ENCODE measurements at places on chromosomes 3 and 15. TPM values are rescaled to one million over a fixed set of nuclear protein-coding genes. Genes with fewer than 3 reads are reported as not detected.
A peak's percentile ranks its signal among the peaks of the same experiment; 100 is the strongest.

CISH gene
- 2.7 TPM for total RNA-seq

DNA sequence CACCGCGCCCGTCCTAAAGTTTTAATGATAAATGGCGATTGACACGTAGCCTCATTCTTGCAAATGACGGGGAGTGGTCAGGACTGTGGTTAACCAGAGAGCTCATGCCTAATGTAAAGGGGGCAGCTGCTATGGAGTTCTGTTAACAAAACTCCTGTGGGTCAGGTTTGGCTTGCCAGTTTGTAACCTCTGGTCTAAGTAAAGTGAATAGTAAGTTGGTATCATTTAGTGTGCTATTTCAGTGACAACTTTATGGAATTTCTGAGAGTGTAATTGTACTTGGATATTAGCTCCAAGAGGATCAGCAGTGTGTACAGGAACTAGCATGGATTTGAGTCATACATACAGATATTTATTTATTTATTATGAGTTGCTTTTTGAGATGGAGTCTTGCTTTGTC is 87.9 kb downstream of the RGMA start:
- DNase-seq = no peak

LMAN1L gene
- not detected for total RNA-seq

DNA sequence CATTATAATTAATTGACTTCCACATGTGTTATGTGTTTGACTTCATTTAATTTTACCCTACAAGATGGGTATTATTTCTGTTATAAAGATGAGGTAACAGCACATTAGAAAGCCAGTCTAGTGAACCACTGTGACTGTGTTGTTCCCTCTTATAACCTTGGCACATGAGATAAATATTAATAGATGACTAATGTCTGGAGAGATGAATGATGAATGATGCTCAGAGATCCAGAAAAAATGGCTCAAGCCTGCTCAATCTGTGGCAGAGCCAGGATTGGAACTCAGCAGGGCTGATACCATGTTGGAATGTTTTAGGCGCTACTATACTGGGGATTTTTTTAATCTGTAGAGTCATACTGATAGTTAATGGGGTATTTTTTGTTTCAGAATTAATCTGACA is 118.8 kb upstream of the PTX3 start:
- DNase-seq = no peak

- no peak for DNase-seq
These were observed 370.7 kb upstream of the RARB start for GRCh38 chr3:25057379-25057778.

- DNase-seq = no peak
These were observed 408.5 kb upstream of the AGTR1 start for GRCh38 chr3:148289159-148289558.

DNA sequence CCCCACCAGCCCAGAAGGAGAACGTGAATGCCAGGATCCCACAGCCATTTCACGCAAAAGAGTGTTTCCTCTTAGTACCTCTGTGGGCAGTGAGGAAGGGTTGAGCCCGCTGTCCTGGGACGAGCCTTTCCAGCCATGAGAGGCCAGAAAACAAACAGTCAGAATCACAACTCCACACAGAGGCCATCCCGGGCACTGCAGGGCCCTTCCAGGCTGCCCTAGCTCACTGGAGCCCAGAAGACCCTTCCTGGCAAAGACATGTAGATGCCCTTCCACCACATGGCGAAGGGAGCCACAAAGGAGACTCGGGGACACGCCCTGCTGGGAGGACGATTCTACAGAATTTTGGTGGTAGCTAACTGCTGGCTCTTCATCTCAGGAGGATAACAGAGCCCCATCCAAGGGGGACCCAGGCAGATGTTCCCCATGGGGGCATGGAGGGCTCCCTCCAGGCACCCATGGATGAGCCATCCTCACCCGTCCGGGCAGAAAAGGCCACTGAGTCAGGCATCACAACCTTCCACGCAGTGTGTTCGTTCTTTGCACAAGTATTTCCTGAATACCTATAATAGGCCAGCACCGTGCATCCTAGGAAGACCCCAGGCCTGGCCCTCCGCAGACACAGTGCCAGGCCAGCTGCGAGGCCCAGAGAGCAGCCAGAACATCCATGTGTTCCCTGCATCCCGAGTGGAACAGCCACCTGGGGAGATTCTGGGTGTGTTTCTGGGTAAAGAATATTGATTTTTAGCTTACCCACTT is 47.2 kb downstream of the SLC12A8 start:
- DNase-seq = no peak

CHRNA3 gene
- total RNA-seq = not detected

AHSG gene
- total RNA-seq = not detected

DNA sequence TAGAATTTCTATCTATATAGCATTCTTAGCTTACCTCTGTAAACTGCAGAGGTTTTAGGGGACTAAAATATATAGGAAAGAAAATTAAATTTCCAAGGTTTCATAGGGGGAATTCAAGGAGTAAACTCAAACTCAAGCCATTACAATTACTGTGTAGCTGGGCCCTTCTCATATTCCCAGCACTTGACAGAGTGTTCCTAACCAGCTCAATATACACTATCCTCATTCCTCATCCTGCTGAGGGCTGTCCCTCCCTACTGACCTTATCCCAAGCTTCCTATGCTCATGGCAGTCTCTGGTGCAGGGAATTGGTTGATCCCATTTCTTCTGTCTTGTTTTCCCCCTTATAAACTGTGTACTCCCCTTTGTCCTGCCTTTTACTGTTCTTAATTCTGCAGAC is 33.9 kb downstream of the NXPE3 start:
- no peak for DNase-seq

KCNH8 gene
- 0.58 TPM for total RNA-seq

C3orf20 gene
- not detected for total RNA-seq

DNA sequence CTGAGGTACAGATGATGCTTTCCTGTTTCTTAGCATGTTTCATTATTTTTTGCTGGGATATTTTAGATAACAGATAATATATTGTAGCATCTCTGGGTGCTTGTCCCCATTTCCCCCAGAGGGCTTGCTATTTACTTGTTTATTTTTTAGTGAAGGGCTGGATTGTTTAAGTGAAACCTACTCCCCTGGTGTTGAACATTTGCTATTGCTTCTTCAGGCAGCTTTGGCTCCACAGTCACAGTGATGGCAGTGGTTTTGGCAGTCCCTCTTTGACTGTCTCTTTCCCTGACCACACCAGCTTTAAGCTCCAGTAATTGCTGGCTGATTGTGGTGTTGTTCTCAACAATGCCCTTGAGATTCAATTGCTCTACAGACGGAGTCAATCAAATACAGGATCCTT is 128.9 kb downstream of the KLF13 start:
- no peak for DNase-seq

KLHL40 gene
- total RNA-seq = not detected

- DNase-seq = no peak
These were observed 1.7 kb downstream of the STOML1 start for GRCh38 chr15:73990250-73991005.

DNA sequence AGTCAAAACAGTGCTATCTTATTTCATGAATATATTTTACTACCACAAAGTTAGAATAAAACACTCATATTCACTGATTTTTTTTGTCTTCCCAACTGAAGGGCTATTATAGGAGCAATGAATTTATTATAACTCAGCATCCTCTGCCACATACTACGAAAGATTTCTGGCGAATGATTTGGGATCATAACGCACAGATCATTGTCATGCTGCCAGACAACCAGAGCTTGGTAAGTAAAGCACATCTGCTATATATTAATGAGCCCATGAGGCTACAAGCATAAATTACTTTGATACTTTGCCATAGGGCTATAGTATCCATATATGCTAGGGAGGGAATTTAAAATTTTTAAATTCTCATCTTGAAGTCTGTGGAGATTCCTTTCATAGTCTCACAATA is 95.9 kb downstream of the FEZF2 start:
- DNase-seq = no peak

DNA sequence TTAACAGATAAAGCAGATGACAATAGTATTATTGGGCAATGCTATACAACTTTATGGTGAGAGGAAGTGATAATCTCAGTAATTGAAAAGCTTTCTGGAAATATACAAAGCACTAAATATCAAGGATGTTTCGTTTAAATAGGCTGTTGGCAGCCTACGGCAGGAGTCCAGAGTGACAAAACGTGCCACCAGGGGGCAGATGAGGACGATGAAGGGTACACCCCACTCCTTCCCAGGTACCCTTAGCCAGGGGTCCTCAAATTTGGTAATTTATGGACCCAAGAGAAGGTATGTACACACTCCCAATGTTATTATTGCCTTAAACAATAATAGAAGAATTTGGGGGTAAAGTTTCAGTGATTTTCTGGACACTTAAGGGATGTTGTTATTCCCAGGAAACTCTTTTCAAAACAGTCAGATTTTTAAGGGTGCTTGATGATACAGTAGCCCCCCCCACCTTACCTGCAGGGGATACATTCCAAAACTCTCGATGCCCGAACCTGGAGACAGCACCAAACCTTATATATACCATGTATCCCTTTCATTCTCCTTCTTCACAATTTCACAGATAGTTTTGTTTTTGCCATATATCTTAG is 1.4 kb upstream of the MAGEL2 start:
- DNase-seq = peak; percentile 8

GRCh38 chr3:184568924-184569829 is 7.6 kb downstream of the EPHB3 start:
- peak; percentile 75 for DNase-seq

GRCh38 chr15:33086500-33087121 is 107.9 kb downstream of the FMN1 start:
- no peak for DNase-seq

DNA sequence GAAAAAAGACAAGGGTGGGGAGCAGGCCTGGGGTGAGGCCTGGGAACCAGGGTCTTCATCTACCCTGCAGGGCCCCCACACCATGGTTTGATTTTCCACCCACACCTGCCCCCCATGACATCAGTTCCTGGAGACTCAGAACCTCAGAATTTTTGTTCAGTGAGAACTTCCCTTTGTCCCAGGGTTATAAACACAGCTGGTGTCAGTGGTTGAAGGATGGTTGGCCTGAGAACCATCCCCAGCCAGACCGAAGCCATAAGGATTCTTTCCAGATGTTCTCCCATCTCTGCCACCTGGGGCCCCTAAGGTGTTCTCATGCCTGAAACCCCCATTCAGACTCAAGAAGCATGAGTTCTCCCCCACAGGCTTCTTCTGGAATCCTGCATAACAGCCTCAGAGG is 16.6 kb downstream of the CCDC33 start:
- DNase-seq = no peak

- DNase-seq = no peak
These were observed 217.6 kb downstream of the KBTBD8 start for GRCh38 chr3:67215690-67216089.

DNA sequence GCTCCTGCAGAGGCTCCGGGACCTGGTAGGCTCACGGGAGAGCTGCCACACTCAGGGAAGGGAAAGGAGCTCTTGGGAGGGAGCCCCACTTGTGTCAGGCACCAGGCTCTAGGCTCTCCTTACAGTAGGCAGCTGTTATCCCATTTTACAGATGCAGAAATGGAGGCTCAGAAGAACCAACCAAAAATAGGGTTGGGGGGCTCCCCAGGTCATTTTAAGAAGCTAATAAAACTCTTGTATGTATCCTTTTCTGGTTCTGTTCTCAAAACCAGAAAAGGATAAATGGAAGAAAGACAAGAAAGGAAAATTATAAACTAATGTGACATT is 23.5 kb upstream of the GP9 start:
- no peak for DNase-seq

- no peak for DNase-seq
These were observed 81.1 kb downstream of the IQCH start for GRCh38 chr15:67335534-67336222.

DNA sequence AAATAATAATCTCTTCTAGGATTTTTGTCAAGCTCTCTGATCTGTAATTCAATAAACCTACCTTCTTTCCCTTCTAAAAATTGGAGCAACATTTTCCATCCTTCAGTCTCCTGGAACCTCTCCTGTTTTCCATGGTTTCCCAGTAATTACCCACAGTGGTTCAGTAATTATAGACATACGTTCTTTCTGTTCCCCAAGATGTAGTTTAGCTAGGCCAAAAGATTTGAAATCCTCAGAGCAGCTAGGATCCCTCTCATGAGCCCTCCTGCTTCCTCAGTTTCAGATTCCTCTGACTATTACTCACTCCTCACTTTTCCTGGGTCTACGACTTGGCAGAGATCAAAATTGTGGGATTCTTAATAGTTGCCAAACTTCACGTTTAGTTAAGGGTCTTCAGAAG is 76.9 kb upstream of the IGSF10 start:
- no peak for DNase-seq

STRIT1 gene
- total RNA-seq = not detected

GPR62 gene
- not detected for total RNA-seq

PSTPIP1 gene
- not detected for total RNA-seq

RGMA gene
- 3.3 TPM for total RNA-seq

- DNase-seq = no peak
These were observed 464.9 kb downstream of the MFSD1 start for GRCh38 chr3:159266779-159267178.

DNA sequence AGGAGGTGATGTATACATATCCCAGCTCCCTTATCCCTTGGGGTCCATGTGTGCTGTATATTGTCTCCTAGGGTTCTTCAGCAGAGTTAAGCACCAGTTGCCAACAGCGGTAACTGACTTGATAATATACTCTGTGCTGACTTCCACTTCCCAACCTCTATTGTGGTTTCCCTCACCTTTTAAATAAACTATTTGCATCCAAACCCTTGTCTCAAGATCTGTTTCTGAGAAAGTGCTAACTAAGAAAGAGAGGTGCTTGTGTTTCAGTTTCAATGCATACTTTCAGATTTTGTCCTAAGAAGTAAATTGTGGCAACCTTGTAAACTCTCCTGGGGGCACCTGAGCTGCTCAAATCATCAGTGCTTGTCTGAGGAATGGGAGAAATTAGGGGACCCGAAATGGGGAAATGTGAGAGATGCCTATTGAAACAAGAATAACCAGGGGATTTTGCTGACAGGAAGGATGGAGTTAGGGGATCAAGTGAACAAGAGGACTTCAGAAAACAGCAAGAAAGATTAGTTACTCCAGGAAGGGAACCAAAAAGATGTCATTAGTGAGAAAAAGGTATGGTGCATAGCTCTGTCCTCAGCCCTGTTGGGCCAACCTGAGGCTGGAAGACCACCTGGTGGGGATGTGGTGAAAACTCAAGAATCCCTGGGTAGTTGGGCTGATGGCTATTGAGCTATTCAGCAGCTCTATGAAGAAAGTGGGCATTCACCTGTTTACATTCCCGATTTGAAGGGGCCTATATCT is 50.9 kb upstream of the MRPL3 start:
- no peak for DNase-seq

GRCh38 chr3:177145954-177146353 is 51.3 kb downstream of the TBL1XR1 start:
- DNase-seq = no peak

DNA sequence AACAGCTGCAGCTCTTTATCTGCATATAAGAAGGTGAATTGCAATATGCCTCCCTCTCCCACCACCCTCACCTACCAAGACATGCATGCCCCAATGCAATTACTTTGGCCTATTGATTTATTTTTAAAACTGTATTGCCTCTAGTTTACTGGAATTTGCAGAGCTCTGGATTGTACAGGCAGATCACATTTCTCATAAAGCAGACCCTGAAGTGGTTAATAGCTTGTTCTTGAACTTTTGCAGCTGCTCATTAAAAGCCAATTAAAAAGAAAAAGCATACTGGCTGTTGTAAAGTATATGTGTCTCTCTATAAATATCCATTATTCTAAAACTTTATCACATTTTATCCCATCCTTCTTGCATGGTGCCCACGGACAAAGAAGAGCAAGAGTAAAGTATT is 221.5 kb upstream of the TOPAZ1 start:
- no peak for DNase-seq

Measured in PC-9 (cell line).